ENCODE measurements at places on chromosomes 16 and 17.

- no peak for DNase-seq
These were observed 30.8 kb downstream of the NMT1 start for GRCh38 chr17:45091778-45092425.

DNA sequence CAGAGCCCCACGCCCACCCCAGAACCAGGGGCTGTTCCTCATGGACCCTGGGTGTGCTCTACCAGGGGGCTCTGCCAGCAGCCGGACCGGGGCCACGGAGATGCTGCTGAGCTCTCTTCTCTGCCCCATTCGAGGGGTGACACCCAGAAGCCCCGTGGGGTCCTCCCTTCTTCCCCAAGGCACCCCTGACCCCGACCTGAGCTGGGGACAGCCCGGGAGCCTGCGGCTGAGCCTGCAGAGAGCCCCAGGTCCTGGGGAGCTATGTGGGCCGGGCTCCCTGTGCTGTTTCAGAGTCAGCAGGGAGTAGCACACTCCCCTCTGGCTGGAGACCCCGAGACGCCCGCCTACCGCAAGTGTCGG lies 1.2 kb upstream of the PRR35 start:
- no peak for DNase-seq

- DNase-seq: no peak
These were observed 8.9 kb downstream of the C16orf86 start for GRCh38 chr16:67675579-67675935.

DNA sequence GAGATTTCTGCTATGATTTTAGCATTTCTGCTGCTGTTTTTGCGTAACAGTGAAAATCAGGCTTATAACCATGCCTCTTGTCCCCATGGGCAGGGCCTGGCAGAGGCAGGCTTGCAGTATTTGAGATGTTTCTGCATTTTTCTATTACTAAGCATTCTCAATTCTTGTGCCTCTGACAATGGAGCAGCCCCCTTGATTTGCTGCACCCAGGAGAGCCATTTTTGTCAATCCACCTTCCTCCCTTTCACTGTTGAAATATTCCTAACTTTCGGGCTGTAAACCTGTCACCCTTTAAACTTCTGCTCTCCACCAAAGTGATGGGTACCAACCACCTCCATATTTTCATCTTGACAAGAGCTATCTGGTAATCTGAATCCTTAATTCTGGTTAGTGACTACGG lies 178.1 kb downstream of the CNTNAP4 start:
- no peak for DNase-seq
